HFFc6 (cell line): ENCODE measurements at places on chromosomes 4 and X. TPM values are rescaled to one million over a fixed set of nuclear protein-coding genes. Genes with fewer than 3 reads are reported as not detected.

CFAP47 gene
- not detected in 3 replicates for total RNA-seq

DNA sequence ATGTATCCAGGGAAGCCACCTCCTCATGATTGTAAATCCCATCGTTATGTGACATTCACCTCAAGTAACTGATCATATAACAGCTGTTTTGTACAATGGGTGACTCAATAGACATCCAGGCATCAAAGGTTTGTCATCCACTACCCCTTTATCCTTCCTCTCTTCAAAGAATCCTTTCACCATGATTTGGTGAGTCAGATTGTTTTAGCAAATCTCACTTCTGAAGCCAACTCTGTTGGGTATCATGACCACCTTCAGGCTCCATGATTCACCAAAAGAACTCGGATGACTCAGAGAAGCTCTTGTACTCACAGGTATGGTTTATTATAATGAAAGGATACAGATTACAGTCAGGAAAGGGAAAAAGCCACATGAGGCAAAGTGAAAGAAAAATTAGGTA is 132.1 kb downstream of the PWWP3B start:
- no peak overlapping the region for H3K4me3 ChIP-seq
- DNase-seq = no peak
- no peaks in the 10 kb centered on the region for H3K36me3 ChIP-seq
- no peak overlapping the region for H3K27ac ChIP-seq

GRCh38 chrX:78092296-78092695 is 11.8 kb upstream of the PGK1 start:
- no peak overlapping the region for H3K4me3 ChIP-seq
- no peaks in the 10 kb centered on the region for H3K27me3 ChIP-seq
- peak; percentile 41 for DNase-seq
- no peaks in the 10 kb centered on the region for H3K36me3 ChIP-seq
- H3K4me1 ChIP-seq = 0 out of 2 replicates have a peak, but pooled peaks cover 10% of the 10 kb centered on the region

GRCh38 chr4:7638489-7638888 is 203.8 kb upstream of the PSAPL1 start:
- no peak overlapping the region for H3K27ac ChIP-seq
- H3K27me3 ChIP-seq = peaks cover 14% of the 10 kb centered on the region
- no peak overlapping the region for H3K4me3 ChIP-seq
- no peak for DNase-seq
- peaks cover 14% of the 10 kb centered on the region for H3K4me1 ChIP-seq
- H3K36me3 ChIP-seq = no peaks in the 10 kb centered on the region

DNA sequence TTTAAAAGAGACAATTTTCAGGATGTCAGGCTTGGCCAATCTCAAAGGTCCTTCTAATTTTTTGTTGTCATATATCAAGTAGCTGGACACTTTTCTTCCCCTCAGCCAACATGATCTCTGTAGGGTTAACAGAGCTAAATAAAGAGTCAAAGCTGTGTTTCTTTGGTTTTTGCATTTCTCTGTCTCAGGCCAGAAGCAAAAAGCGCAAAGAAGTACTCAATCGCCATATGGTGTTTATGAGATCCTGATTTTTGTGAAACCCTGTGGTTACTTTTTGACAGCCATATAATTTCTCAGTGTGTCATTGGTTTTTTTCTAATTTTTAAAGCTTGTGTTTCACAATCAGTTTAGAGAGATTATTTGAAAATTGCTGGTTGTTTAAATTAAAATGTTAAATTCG is 111.9 kb downstream of the MAPK10 start:
- no peak overlapping the region for H3K4me3 ChIP-seq
- H3K27me3 ChIP-seq = peaks cover 2% of the 10 kb centered on the region; the same call in 1 of the 2 replicates
- no peaks in the 10 kb centered on the region for H3K36me3 ChIP-seq
- peaks cover 6% of the 10 kb centered on the region; the same call in 1 of the 2 replicates for H3K4me1 ChIP-seq

- peaks cover 22% of the 10 kb centered on the region for H3K27me3 ChIP-seq
- no peak overlapping the region for H3K4me3 ChIP-seq
- peaks cover 7% of the 10 kb centered on the region for H3K4me1 ChIP-seq
- no peak for DNase-seq
Observed at GRCh38 chr4:186015212-186015817, 53.6 kb upstream of the TLR3 start.

DNA sequence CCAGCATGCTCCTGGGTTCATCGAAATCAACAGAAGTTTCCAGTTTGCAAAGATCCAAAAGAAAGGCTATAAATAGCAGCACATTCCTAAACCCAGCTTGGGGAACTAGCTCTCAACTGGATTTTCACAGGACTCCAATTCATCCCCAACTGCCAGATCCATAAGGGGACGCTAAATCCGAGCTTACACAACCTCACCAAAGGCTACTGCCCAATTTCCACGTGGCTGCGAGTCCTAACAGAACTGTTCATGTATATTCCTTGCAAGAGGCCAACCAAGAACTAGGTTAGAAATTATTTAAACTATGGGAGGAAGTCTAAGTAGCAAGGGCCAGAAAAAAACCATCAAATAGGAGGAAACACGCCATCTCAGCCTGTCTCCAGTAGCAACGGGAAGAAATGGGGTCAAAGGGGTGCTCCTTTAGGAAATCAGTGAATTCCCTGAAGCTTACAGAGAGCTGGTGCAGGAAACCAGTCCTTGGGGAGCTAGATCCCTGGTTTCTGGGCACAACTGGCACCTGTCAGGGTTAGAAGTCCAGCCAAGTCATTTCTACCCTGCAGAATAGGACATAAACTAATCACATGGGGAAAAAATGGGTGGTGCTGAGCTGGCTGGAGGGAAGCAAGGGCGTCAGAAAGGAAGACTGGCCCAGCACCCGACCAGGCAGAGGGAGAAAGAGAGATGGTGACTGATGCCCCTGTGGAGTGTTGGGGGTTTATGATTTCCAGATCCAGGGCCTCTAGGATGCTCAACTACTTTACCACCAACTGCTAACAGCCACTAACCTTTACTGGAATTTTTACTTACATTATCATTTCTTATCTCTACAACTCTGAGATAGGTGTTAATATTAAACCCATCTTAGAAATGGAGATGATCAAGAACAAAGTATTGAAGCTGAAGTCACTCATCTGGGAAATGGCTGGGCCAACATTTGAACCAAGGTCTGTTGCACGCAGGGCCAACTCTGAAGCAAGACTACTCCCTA is 20.5 kb downstream of the RELL1 start:
- H3K27me3 ChIP-seq = no peaks in the 10 kb centered on the region; the same call in 1 of the 2 replicates
- DNase-seq = no peak
- no peaks in the 10 kb centered on the region for H3K36me3 ChIP-seq
- H3K4me3 ChIP-seq = no peak overlapping the region
- H3K4me1 ChIP-seq = peaks cover 65% of the 10 kb centered on the region
- peak overlapping the region; percentile 62 for H3K27ac ChIP-seq

DNA sequence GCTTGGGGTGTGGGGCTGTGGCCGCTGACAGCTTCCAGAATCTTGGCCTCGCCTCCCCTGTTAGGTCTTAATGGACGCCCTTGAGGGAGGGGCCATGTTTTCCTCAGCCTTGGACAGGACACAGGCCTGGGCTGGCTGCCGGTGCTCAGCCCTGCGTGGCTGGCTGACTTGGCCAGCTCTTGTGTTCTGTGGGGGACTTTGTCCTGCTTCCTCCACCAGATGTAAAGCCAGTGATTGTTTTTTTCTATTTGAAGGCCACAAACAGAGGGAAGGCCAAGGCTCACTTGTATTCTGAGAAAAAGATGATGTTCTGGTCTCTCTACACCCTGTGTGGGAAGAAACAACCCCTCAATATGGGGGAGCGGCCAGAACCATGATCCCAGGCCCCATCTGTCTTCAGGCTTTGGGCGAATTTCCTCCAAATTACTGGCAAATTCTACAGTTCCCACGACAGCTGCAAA is 71.3 kb downstream of the HTRA3 start:
- H3K27ac ChIP-seq = no peak overlapping the region
- H3K4me3 ChIP-seq = no peak overlapping the region
- H3K4me1 ChIP-seq = peaks cover 13% of the 10 kb centered on the region
- peaks cover 5% of the 10 kb centered on the region for H3K27me3 ChIP-seq
- H3K36me3 ChIP-seq = peaks cover 3% of the 10 kb centered on the region

HS3ST1 gene
- not detected in 3 replicates for total RNA-seq

DNA sequence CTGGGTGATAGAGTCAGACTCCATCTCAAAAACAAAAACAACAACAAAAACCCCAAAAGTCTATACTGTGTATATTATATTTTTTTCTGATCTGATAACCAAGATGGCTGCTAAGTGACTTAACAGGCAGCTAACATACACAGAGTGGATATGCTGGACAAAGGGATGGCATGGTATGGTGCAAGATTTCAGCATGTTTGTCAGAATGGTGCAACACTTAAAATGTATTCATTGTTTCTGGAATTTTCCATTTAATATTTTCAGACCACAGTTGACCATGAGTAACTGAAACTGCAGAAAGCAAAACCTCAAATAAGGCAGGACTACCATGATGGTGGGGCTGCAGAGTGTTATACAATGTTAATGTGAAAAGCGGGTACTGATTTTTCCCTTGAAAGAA is 6.1 kb upstream of the BOD1L1 start:
- H3K36me3 ChIP-seq = no peaks in the 10 kb centered on the region
- DNase-seq = no peak
- H3K27me3 ChIP-seq = peaks cover 18% of the 10 kb centered on the region
- H3K27ac ChIP-seq = no peak overlapping the region
